ENCODE measurements at places on chromosomes 5 and 9.
A peak's percentile ranks its signal among the peaks of the same experiment; 100 is the strongest.

- DNase-seq, result no peak
Observed at GRCh38 chr9:100597236-100597635, 19.4 kb downstream of the CAVIN4 start.

DNA sequence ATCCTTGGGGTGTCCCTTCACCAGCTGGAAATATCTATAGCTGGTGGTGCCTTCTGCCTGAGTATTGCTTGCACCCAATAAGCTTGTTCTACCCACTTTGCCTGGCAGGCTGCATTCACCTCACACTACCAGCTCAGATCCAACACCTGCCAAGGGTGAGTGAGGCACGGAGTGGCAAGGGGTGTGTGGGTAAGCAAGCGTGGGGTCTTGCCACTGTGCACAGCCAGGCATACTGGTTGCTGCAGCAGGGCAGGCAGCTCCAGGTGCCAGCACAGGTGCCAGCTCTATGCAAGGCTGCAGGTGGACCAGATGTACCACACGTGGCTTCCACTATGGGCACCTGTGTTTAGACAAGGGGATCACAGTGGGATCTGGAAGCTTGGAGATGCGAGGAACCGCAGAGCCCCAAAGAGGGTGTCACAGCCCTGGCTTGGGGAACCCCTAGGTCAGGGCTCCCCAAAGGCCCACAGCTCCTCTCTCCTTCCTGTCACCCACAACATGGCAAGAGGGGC, 167.7 kb upstream of the MRPS30 start:
- DNase-seq, result no peak

DNA sequence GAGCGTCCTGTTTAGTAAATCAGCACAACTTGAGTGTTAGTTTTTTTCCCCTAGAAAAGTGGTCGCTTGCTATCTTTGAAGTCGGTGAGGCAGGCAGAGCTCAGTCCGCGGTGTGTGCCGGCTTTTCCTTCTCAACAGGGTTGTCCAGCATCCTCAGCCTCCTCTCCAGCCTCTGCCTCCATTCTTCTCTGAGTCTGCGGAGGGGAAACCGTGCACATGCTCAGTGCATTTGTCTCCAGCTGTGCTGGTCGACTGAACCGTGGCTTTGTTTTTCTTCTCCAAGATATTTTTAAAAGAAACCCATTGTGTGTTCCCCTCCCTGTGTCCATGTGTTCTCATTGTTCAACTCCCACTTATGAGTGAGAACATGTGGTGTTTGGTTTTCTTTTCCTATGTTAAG, 25.3 kb downstream of the FAM240B start:
- DNase-seq, result no peak

- no peak for DNase-seq
Observed at GRCh38 chr5:177306674-177307543, 3.3 kb downstream of the PRELID1 start.

- no peak for DNase-seq
Observed at GRCh38 chr5:163968651-163969050, 463.2 kb downstream of the MAT2B start.

GRCh38 chr5:54895816-54896341, 89.5 kb downstream of the ESM1 start:
- peak; percentile 46 for DNase-seq

DNA sequence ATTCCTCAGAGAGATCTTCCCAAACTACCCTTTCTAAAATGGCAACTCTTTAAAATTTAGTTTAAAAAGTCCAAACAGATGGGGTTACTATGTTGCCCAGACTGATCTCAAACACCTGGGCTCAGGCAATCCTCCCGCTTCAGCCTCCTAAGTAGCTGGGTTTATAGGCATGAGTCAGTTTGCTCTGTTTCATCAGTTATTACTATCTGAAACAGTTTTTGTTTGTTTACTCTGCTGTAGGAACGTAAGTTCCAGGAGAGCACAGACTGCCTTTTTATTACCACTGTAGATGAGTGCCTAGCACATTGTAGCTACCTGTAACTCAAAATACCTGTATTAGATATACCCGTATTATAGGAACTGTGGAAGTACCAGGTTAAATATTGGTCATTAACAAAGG, 89.4 kb downstream of the UHRF2 start:
- no peak for DNase-seq

DNA sequence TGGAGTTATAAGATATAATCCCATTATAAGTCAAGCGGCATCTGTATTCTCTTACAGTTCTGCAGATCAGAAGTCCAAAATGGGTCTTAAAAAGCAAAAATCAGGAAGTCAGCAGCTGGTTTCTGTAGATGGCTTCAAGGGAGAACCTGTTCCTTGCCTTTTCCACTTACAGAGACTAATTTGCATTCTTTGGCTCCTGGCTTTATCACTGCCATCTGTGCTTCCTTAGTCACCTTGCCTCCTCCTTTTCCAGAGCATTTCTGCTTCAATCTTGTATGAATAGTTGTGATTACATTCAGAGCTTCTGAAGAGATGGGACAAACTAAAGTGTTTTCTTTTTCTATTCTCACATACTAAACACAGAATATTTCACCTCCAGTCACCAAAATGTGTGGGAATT, 647.3 kb upstream of the GRAMD2B start:
- DNase-seq, result no peak

DNA sequence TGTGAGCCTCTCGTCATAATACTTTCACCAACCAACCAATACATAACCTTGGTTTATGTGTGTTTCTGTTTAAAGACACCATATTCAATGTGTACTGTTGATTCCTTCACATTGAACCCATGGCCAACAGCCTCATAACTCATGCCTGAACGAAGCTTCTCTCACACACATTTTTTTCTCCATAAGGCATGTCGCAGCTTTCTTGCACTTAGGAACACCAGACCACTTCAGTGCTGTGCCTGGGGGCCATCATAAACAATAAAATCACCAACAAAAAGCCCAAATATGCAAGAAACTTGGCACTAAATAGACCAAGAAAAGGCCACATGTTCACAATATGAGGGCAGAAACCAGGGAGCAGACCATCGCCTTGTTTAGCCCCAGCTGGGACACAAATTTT, 192.2 kb downstream of the ROR2 start:
- DNase-seq, result no peak

DNA sequence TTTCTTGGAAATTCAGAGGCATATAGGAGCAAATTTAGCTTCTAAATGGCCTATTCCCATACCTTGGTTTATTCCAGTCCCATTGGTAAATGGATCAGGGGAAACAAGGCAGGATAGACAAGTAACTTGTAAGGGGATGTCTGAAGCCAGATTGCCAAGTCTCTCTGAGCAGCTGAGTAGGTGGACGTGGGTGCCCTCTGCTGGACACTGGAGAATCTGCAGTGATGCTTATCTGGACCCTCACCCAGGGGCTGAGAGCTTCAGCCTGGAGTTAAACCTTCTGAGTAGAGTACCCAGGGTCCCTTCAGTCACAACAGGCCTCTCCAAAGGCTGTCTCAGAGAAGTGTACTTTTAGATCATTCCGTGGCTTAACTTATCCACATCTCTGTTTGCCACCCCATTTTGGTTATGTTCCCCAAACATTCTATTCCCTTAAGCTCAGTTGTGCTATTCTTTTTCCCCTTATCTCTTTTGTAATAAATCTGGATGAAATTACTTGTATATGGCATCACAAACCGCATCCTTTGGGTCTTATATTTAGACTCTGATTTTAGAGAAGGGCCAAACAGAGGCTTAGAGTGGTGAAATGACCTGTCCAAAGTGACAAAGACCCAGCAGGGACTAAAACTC, 218.3 kb upstream of the GLRA1 start:
- DNase-seq, result peak; percentile 80

DNA sequence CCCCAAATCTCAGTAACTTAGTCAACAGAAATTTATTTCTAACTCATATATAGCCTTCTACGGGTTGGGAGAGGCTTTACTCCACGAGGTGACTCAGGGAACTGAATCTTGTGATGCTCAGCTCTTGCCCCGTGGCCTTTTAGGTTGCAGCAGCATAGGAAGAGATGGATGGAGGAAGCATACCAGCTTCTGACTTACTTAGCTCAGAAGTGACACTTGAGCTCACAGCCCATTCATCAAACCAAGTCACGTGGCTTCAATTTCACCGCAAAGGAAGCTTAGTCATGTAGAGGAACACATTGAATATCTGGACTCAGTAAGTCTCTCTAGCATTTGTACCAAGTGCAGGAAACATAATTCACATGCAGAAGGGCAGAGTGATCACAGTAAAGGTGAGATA, 124.1 kb upstream of the KCNN2 start:
- DNase-seq, result no peak

DNA sequence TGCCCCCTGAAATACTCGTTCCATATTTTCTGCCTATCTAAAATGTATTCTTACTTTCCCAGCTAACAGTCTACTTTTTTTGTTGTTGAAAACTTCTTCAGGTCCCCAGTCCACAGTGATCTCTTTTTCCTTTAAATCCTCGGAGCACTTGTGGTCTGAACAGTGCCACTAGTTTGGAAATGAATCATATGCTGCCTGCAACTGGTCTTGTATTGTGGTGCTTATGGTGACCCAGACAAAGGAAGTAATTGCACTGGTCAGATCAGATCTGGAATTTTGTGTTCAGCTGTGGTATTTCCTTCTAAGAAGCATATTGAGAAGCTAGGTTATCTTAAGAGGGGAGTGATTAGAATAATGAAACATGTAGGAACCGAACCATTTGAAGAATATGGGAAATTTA, 2.9 kb downstream of the UNC13B start:
- no peak for DNase-seq

- no peak for DNase-seq
Observed at GRCh38 chr5:157225469-157226422, 40.2 kb upstream of the CYFIP2 start.

DNA sequence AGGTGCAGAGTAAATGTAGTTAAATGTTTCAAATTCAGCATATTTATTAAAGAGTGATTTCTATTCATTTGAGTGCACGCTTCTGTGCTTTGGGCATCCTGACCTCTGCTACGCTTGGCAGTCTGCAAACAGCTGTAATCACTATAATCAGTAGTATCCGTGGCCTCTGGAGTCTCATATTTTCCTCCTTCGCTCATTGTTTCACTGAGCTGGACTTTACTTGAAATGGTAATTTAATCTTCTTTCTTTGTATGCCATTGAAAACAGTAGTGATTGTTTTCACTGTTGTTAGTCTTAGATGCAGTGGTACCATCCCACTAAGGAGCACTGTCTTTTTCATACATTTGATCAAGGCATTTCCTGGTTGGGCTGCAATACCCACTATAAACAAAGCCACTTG, 43.5 kb upstream of the CAVIN4 start:
- DNase-seq, result no peak

GRCh38 chr9:72506615-72507014, 14.8 kb upstream of the TMC1 start:
- no peak for DNase-seq

DNA sequence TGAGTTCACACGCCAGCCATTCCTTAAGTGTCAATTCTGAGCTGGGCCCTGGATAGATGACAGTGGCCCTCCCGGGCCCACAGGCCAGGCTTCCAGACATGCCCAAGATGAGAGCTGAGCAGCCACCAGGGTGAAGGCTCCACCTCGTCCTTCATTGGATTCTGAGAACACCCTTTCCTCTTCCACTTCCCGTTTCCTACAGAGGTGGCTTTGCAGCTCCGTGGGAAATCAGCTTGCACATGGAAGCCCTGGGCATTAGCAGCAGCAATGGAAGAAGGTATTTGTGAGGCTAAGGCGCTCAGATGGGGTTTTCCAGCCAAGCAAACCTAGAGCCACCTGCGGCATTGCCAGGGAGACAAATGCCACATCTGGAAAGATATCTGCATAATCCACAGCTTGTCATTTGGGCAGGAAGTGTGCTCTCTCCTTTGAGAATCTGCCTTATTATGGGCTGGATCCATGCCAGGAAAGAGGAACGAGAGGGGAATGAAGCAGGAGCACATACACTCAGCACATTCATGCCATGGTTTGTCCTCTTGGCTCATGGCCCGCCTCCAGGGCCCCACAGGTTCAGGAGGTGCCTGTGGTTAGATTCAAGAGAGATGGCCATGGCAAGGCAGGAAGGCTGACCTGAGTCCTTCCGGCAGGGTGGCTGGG, 34.1 kb downstream of the CFAP77 start:
- DNase-seq, result no peak

- DNase-seq, result no peak
Observed at GRCh38 chr5:24059006-24059405, 551.6 kb downstream of the PRDM9 start.

GRCh38 chr9:126615791-126616447, 2.2 kb downstream of the LMX1B start:
- DNase-seq, result no peak

DNA sequence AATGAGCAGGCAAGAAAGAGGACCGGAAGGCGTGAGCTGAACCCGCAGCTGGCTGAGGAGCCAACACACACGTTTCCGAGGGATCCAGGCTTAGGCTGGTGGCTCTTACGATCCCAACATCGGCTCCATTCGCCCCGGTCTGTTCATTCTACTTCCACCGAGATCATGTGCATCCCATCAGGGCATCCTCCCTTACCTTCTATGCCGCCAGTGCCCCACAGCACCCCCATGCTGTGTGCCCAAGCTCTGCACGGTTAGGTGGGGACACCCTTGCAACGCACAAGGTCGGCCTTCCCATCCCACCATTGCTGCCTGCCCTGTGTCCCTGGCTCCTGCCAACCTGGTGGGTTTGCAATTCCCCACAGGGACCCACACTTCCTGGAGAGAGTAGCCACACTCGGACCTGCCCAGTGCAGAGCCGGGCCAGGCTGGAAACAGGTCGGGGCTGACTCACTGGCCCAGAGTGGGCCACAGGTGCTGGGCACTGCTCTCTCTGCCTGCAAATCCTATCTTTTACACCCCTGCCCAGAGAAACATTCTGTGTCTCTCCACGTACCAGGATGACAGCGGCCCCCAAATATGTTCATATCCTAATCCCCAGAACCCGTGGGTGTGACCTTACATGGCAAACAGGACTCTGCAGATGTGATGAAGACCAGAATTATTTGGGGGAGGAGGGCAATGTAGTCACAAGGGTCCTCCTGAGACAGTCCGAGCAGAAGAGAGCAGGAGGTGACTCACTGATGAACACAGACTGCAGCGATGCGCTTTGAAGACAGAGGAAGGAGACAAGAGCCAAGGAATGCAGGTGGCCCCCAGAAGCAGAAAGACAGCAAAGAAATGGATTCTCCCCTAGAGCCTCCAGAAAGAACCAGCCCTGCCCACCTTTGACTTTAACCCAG, 182.2 kb downstream of the AUH start:
- DNase-seq, result no peak

- peak; percentile 89 for DNase-seq
Observed at GRCh38 chr5:150161242-150162141, 5.1 kb upstream of the CDX1 start.

DNA sequence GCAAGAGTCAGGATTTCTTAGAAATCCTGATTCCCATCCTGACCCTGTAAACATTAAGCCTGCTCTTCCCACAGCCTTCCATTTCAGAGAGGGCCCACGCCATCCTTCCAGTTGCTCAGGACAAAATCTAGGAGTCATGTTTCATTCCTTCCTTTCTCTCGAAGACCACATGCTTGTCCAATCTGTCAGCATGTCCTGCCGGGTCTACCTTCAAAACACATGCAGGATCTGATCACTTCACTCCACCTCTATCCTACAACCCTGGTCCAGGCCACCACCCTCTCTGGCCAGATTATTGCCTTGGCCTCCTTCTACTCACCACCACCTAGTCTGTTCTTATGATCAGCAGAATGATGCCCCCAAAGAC, 79.8 kb downstream of the C5orf15 start:
- DNase-seq, result no peak
